Stimulated activated CD4-positive, alpha-beta T cell treated with anti-CD3 and anti-CD28 coated beads, Interleukin-1b, Interleukin-23, amount 100 ng/mL, for 48 hours (primary cell): ENCODE measurements at places on chromosomes 5 and 9.

GRCh38 chr9:19788614-19789271, at the start of gene SLC24A2:
SLC24A2 (minus strand) TSS chr9:19789037.
- no peak for DNase-seq

GRCh38 chr9:72247549-72247948, 98.3 kb downstream of the GDA start:
- DNase-seq: no peak

- no peak for DNase-seq
Measured at GRCh38 chr5:96094904-96095303, 133.3 kb upstream of the ELL2 start.

DNA sequence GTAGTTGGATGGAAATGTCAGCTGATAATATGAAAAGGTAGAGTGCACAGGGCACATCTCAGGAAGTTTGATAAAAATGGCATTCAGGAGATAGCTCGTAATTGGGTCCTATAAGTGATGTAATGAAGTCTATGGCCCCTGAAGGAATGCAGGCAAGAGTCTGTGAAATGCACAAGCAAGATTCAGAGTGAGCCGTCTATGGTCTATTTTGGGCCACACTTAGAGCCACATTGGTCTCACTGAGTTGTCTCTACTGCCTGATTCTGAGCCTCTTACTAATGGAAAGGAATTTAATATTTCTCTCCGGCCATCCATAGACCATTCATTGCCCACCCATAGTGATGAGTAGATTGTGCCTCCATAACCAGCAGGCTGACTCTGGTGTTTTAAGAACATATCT, 111.3 kb upstream of the KCNN2 start:
- no peak for DNase-seq

DNA sequence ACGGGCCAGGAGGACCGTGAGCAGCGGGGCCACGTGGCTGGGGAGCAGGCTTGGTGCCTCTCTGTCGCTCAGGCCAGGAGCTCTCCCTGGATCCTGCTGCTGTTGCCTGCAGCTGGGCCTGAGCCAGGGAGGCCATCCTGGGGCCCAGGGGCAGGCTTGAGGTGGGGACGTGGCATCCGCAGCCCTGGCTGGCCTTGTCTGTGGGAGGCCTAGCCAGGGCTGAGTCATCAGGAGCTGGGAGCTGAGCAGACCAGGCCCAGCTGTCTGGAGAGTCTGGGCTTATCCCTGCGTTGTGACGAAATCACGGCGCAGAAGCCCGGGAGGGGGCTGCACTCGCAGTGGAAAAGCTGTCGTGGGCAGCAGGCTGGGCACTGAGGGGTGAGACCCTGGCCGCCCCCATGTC, 138.8 kb upstream of the COL5A1 start:
- DNase-seq: no peak

- DNase-seq: no peak
Measured at GRCh38 chr5:170917113-170917512, 55.3 kb downstream of the RANBP17 start.

- DNase-seq: peak; percentile 44
Measured at GRCh38 chr9:129836311-129837007, 1.2 kb downstream of the USP20 start.

GRCh38 chr5:128009403-128009802, 74.2 kb upstream of the SLC12A2 start:
- no peak for DNase-seq

DNA sequence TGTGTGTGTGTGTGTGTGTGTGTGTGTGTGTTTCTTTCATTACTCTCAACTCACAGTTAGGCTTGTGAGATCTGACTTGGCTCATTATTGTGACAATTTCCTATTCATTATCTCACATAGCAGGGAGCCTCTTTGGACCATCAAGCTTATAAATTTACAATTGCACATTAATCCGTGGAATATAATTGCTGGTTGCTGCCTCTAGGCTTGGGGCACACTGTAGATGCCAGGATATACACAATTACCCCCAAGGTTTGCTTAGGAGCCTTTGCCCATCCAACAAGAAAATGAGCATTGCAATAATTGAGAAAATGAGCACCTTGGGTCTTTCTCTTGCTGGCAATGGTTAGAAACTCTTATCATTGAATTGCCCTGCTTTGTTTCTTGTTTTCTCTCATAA, 161.6 kb upstream of the DMRTA1 start:
- no peak for DNase-seq

DNA sequence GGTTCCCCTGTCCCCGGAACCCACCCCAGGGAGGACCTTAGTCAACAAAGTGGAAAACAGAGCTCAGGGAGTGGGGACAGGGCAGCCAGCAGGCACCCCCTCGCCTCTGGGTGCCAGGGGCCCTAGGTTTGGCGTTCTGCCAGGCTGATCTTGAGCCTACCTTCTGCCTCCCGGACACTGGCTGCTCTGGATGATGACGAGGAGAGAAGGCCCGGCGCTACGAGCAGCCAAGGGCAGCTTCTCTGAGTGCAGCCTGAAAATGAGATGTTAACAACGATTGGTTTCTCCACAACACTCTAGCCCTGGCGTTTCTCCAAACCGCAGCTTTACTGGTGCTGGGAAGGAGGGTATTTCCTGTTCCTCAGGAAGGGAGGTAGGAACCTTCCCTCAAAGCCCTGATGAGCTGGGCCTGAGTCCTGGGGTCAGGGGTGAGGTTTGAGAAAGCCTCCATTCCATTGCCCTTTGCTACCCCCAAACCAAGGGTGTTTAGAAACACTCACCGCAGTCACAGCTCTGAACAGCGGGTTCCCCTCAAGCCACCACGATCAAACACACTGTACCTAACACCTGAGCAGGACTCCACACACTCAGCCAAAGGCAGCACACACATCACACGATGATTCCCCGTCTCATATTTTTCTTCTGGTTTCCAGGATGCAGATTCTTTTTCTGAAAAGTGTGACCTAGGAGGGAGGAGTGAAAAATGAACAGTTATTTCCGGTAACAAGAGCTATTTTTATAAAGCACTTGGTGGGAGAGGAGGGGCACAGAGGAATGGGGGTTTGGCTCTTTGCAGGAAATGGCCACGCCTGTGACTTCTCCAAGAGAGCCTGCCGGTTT, at the start of gene STING1:
TSS of gene STING1 (minus strand) at position 709 of the 840 bp plus-strand sequence. CDS start 1,054 bp downstream, outside the sequence.
- peak; percentile 68 for DNase-seq

- no peak for DNase-seq
Measured at GRCh38 chr5:37771203-37771611, 68.6 kb downstream of the GDNF start.

- no peak for DNase-seq
Measured at GRCh38 chr9:129282272-129282671, 104.2 kb upstream of the IER5L start.

DNA sequence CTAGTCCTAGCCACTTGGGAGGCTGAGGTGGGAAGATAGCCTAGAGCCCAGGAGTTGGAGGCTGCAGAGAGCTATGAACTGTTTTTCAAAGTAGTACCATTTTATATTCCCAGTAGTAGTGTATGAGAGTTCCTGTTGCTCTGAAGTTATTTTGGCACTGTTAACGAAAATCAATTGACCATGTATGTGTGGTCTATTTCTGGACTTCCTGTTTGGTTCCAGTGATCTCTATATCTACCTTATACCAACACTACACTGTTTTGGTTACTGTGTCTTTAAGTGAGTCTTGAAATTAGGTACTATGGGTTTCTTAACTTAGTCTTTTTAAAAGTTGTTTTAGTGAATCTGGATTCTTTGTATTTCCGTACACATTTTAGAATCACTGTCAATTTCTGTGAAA, 13.6 kb downstream of the SLF1 start:
- DNase-seq: no peak

GRCh38 chr5:170296935-170297588, 515 bp downstream of the LCP2 start:
- no peak for DNase-seq

GRCh38 chr9:22645893-22646292, 199.3 kb downstream of the DMRTA1 start:
- DNase-seq: no peak

DNA sequence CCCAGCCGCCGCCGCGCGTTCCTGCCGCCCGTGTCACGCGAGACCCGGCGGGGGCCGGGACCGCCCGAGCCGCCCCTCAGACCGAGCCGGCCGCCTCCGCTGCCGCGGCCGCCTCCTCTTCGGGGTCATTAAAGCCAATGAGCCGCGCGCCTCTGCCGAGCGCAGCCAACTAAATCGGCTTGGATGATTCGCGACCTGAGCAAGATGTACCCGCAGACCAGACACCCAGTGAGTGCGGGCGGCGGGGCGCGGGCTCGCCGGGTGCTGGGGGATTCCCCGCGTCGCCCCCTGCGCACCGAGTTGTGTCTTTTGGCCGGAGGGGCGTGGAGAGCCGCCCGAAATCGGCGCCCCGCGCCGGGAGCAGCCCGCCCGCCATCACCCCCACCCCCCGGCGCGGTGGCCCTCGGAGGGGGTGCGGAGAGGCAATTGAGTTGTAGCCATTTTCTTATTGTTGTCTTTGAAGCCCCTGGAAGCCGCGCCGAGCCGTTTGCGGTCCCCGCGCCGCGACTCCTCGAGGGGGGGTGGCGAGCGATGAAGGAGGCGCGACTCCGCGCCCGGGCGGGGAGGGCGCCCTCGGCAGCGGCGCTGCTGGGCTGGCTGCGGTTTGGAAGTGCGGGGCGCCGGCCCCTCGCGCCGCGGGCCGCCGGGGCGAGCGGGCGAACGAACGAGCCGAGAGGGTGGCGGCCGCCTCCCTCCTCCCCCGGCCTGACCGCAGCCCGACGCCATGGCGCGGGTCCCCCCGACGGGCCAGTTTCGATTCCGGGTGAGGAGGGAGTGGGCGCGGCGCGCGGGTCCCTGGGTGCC, 1.0 kb downstream of the TLE4 start:
- DNase-seq: peak; percentile 38

- DNase-seq: no peak
Measured at GRCh38 chr9:127907867-127908659, 8.7 kb upstream of the ST6GALNAC6 start.

DNA sequence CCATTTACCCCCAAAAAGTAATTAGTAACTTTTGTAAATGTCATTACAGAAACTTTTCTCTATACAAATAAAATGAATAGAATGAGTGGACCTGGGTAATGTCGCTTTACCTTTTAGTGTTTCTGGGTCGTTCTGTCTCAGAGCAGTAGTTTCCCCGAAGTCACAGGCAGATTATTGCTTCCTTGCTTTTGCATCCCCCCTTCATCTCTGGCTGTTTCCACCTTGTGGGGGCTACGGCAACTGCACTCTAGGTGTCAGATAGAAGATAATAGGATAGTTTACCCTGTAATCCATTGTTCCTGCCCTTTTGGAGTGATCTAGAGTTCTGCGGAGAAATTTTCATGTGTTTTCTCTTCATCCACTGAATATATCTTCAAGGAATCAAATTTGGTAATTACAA, 68.7 kb downstream of the PRR16 start:
- no peak for DNase-seq

- no peak for DNase-seq
Measured at GRCh38 chr5:171499611-171500010, 80.2 kb downstream of the FGF18 start.

DNA sequence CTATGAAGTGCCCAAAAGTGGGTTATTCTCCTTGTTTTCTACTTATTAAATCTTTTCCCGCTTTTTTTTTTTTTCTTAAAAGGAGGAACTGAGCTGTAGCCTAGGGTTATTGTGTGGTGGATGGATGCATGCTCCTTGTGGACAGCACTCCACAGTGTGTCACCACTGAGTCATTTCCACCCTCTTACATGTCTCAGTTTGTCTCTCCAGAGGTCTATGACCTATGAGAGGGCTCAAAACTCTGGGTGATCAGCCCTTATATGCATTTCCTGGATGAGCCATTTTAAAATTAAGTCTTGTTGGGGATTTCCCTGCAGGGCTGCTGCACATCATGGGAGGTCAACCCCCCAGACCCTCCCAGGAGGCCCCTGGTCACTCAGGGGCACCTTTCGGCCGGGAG, 102.2 kb upstream of the MOCS2 start:
- no peak for DNase-seq
